AG20443 (cell line): ENCODE measurements at places on chromosomes 3 and 15.

DNA sequence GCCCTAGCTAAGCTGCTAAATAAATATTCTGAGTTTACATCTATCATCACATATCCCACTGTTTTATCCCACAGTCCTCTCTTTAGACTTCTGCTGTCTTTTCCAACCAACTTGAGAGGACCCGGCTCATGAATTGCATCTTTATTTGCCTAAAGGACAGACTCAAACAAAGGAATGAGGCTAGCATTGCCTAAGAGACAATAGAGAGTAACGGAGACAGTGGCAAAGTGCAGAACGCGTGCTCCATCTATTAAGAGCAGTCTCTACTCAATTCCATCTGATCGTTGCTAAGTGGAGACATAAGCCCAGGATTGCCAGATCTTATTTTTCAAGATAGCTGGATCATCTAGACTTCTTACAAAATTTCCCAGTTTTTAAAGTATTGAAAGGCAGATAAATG lies 2.3 kb downstream of the ADAMTSL3 start:
- no peak for DNase-seq

DNA sequence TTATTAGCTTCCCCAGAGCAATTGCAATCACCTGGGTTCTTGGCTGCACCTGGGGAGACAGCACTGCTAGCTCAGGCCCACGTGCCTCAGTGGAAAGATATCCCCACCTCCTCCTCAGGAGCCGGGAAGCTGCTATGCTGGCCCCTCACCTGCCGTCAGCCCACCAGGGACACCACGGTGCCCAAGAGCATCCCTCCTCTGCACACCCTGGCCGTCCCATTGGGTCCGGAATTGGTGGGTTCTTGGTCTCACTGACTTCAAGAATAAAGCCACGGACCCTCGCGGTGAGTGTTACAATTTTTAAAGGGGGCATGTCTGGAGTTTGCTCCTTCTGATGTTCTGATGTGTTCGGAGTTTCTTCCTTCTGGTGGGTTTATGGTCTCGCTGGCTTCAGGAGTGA lies 72.3 kb upstream of the MEF2A start:
- DNase-seq, result no peak

GRCh38 chr3:126858401-126858800 lies 124.5 kb upstream of the PLXNA1 start:
- DNase-seq, result no peak

- DNase-seq, result no peak
Observed at GRCh38 chr3:194854206-194854605, 168.5 kb downstream of the FAM43A start.

- no peak for DNase-seq
Observed at GRCh38 chr3:68402235-68402918, 530.0 kb downstream of the TAFA4 start.

DNA sequence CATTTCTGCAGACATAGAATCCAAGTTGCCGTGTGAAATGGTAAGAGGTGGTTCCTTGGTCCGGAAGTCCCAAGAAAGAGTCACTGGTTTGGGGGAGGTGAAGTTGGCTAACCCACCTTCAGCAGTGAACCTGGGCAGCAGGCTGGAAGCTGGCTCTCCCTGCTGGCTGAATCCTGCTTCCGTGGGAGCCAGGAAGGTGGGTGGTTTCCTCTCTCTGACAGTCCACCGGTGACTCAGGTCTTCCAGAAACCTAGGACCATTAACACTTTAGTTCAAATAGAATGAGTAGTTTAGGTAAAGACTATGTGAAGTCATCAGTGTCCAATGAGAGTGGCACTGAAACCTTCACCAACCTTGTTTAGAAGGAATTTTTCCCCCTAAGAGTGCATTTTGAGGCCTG lies 87.4 kb upstream of the CACNA2D3 start:
- no peak for DNase-seq

GRCh38 chr3:98530676-98531075 lies 1.1 kb upstream of the GPR15 start:
- DNase-seq, result no peak
